HCT116 (cell line): ENCODE measurements at places on chromosomes 4 and X.

DNA sequence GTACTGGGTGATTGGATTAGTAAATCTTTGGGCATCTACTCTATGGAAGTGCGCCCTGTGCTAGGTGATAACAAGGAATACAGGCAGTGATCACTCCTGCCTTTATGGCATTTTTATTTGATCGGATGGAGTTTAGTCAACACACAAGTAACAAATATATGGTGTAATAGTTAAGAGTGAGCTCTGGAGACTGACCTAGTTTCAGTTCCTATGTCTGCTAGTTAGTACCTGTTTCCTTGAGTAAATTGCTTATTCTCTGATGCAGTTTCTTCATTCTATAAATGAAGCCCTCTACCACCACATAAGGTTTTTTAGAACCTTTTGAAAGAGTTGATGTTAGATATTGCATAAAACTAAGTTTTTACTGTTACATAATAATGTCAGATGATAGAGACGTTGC, 134.6 kb downstream of the KDM6A start:
- no peak for DNase-seq

DNA sequence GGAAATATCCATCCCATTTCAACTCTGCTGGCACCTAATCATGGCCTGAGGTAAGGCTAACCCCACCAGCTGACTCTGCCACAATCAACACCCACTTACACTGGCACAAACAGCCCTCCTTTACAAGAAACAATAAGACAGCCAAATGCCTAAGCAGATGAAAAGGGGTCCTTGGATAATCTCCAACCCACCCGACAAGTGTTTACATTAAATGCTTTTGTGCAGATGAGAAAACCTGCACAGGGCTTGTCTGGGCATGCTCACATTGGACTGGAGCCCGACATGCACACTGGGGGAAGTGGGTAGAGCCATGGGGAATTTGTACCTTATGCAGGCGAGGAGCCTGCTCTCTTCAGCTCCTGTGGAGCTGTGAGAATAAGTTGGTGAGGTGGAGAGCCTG, 138.9 kb upstream of the ITM2A start:
- no peak for DNase-seq

DNA sequence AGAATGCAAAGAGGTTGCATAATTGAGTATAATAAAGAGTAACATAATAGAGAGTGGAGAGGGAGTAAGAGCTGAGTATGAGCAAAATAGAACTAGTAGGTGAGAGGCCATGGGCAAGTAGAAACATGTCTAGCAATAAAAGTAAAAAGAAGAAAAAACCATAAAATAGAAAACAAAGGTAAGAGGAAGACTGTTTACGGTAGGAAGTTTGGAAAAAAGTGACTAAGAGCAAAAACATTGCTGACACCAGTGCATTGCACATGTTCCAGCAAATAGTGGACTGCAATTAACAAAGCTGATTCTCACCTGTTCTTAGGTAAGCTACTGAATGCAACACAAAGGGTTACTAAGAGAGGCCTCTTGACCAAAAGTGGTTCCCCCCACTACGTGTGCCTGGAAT, 202.9 kb downstream of the TEX13A start:
- no peak for DNase-seq

DNA sequence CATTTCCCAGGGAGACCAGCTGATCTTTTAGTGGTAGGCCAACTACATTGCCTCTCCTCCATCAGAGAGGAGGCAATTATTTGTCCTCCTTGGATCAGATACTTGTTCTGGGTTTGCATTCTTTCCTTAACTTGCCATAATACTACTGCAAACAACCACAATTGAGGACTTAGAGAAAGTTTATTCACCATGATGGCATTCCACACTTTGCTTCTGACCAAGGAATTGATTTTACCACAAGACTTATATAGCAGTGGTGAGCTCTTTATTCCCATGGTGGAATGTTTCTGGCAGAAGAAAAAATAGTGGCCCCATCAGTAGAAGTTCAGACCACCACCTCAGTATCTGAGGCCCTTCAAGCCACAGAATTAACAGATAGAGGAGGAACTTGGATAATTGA, 123.9 kb upstream of the PPP3CA start:
- DNase-seq = no peak

- no peak for DNase-seq
Measured at GRCh38 chr4:123378794-123379193, 17.8 kb upstream of the SPRY1 start.

DNA sequence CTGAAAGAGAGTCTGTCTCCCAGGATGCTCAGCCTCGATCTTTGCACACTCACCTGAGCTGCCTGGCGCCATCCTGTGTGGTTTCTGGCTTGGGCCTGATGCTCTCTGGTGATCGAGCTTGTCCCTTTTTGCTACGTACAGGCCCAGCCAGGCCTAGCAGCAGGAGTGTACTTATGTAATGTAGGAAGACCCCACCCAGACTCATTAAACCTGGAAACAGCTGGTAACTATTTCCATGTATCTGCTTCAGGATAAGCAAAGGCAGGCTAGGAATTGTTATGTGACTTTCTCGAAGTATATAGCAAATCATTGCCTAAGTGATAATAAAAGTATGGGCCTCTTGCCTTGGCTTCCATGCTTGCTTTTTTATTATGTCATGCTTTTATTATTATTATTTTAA, 18.6 kb upstream of the ARSJ start:
- DNase-seq = no peak

DNA sequence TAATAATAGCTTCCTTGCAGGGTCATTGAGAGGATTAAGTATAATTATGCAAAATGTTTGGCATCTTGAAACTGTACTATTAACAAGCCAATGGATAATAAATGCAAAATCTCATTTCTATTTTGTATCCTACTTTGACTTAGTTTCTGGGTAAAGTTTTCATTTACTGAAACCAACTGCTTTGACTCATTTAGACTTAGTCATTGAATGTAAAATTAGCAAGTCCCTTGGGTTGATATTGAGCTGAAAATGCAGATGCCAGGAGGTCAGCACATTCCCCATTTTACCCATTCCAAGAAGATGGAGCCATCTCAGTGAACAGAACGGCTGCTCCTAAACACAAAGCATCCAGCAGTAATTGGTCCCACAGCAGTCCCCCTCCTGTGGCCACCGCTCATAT, 74.7 kb upstream of the GATB start:
- no peak for DNase-seq

GRCh38 chrX:63511361-63511760, 160.2 kb upstream of the SPIN4 start:
- DNase-seq = no peak

GRCh38 chrX:23742174-23742696, 841 bp downstream of the ACOT9 start:
- no peak for DNase-seq

- DNase-seq = no peak
Measured at GRCh38 chr4:137601934-137602333, 69.6 kb upstream of the PCDH18 start.

DNA sequence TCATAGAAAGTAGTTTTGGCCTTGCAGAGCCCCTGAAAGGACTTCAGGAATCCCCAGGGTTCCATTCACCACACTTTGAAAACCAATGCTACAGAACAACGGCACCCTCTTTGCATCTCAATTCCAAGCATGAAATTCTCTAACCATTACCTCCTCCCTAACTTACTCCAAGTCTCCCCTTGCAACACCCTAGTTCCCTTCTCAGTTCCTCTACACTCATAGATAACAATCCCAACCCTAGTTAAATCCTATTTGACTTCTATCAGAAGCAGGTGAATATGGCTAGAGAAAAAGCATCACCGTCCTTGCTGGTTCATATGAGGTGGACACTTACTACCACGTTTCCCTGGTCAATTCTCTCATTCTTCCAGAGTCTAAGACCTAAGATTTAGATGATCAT, 2.4 kb downstream of the RCHY1 start:
- no peak for DNase-seq

DNA sequence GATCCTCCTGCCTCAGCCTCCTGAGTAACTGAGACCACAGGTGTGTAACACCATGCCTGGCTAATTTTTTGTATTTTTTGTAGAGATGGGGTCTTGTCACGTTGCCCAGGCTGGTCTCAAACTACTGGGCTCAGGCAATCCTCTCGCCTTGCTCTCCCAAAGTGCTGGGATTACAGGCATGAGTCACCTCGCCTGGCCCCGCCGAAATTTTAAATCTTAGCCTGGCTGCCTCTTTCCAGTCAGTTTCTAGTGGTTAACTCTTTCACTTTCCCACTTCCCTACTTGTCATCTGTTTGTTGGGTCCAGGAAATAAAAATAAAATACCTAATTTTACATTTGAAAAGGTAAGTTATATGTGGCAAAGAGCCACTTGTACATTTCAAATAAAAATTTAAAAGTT, 62.4 kb downstream of the TMEM165 start:
- DNase-seq = no peak
